Activated CD4-positive, alpha-beta T cell treated with anti-CD3 and anti-CD28 coated beads, Interleukin-2, amount 50 U/mL, for 24 hours (primary cell): ENCODE measurements at places on chromosomes 16 and 17.

- no peak for DNase-seq
Measured at GRCh38 chr16:8885674-8886592, 3.8 kb downstream of the LITAFD start.

- DNase-seq: no peak
Measured at GRCh38 chr16:23486480-23486879, 23.8 kb downstream of the GGA2 start.

- peak; percentile 85 for DNase-seq
Measured at GRCh38 chr17:28750178-28751047, 6.6 kb downstream of the TRAF4 start.

DNA sequence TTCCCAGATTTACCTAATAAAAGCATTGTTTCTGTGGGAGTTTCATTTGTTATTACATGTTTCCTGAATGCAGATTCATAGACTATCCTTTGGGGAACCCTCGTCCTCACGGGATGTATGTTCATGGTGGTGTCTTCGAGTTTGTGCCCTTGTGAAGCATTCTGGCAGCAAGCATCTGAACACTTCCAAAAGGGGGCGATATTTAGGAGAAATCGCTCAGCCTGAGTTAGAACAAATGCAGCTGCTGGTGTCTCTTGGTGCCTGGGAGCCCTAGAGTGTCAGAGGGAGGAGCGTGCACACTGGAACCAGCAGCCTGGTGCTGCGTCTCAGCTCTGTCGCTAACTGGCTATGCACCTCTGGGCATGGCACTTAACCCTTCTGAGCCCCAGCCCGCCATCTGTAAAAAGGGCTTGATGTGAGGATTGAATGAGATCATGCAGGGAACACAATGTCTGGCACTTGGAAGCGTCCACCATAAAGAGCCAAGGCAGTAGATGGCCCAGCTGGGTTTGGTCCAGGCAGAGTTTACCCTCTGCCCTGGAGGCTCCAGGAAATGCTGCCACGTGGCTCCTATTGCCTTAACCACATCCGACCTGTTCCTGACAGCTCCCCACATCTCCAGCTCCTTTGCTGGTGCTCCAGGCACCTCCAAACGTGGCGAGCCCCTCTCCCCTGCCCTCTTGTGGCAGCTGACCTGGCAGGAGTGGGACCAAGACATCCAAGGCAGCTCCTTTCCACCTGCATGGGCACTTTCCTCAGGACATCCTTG is 25.0 kb upstream of the C16orf78 start:
- DNase-seq: no peak

- no peak for DNase-seq
Measured at GRCh38 chr16:49489686-49490320, 116.2 kb downstream of the C16orf78 start.

GRCh38 chr17:50424246-50424995 is 1.6 kb upstream of the ACSF2 start:
- DNase-seq: no peak

- DNase-seq: peak; percentile 89
Measured at GRCh38 chr16:10385725-10386516, at the start of gene ATF7IP2. ATF7IP2 (plus strand) TSS chr16:10386061; CDS start chr16:10430621, 44,560 bp downstream.

DNA sequence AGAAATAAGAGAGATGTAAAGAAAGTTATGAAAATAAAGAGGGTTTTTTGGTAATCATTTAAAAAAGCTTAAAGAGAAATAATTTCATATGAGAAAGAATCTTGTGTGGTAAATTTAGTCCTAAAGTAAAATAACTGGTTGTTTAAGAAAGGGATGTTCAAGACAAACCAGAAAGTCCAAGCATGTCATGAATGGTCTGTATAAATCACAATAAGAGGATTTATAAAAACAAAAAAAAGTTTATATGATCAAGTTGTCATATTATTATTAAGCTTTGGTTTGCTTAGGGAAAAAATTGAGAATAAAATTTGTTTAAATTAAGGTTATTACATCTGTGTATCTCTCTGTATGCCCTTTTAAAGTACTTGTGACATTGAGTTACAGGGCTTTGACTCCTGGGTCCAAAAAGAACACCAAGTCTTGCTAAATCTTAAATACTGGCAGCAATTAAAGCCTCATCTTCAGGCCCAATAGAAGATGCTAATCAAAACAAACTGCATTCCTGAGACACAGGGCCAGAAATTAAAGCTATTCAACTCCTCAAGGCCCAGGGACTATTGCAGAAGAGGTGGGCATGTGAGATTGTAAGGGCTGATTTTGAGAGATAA is 15.6 kb upstream of the TRIM25 start:
- no peak for DNase-seq

DNA sequence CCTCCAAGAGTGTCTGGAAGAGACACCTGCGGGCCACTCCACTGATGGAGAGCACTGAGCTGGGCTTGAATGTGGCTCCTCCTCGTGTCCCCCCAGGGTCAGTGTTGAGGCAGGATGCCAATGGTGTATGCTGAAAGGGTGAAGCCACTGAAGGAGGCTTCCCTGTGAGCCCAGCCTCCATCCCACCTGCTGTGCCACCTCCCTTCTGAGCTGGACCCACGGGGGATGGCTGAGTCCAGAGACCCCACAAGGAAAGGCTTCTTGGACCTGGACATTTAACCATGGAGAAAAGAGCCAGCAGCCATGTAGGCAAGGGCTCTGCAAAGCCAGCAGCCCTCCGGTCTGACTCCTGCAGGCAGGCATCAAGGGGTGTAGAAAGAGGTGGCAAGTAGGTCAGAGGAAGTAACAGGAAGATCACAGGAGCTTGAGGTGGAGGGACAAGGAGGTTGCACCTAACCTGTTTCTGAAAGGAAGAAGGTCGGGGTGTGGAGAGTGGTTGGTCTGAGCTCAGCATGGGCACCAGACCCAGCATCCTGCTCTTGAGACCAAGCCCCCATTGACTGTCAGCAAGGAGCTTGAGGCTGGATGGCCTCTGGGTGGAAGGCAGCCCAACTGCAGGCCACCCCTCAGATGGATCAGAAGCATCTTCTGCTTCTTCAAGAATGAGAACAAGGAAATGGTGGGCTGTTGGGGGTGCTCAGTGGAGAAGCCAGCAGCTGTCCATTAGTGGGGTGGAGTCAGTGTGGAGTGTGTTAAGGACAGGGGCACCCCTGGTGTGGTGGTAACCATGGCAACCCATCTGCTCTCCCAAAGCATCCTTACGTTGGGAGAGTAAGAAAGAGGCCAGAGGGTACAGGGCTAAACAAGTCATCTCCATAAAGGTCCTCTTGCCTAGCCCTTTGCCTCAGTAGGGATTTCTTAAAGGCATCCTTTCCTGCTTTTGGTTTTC is 80.7 kb downstream of the PLD6 start:
- DNase-seq: no peak

GRCh38 chr17:61361084-61361483 is 38.6 kb upstream of the TBX2 start:
- DNase-seq: no peak

DNA sequence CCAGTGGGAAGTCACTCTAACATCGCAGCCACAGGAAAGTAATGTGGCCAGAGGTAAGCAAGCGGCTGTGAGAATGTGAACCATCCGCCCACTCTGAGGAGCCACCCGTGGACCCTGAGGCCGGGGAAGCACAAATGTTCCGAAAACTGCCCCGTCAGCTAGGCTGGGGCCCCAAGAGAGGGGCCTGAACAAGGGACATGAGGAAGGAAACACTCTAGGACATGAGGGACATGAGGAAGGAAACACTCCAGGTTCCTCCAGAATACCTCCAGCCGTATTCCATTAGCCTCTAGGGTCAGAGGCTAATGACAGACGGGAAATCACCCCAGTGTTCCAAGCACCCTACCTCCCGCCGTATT is 317 bp downstream of the TEFM start:
- DNase-seq: peak; percentile 4
